ENCODE measurements at places on chromosomes 2 and 18.

DNA sequence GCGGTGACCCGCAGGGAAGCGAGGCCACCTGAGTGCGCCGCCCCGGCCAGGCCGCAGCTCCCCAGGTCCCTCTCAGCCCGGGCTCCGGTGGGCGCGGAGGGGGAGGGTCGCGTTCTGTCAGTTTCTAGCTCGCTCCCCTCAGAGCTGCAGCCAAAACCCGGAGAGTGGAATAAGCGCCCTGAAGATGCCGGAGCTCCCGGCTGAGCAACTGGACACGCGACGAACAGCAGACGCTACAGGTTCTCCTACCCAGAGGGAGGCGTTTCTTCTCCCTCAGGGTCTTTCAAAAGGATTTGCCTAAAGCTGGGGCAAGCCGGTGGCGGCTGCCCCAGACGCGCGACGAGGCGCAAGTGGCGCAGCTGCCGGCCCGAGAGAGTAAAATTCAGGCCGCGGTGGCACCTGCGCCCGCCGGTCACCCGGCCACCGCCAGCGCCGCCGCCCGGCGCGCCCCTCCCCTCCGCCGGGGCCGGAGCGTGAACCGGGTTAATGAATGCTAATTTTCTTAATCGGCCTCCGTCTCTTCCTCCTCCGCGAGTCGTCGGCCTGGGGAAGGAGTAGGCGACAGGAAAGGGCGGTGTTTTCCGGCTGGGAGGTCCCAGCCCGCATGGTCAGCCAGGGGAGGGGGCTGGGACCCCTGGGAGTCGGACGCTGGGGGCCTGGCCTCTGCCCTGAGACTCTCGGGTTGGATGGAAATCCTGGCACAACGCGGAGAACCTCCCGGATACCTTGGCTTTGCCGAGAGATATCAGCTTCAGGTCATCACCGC, 845 bp upstream of the CDC42EP3 start:
- DNase-seq: peak; percentile 49

DNA sequence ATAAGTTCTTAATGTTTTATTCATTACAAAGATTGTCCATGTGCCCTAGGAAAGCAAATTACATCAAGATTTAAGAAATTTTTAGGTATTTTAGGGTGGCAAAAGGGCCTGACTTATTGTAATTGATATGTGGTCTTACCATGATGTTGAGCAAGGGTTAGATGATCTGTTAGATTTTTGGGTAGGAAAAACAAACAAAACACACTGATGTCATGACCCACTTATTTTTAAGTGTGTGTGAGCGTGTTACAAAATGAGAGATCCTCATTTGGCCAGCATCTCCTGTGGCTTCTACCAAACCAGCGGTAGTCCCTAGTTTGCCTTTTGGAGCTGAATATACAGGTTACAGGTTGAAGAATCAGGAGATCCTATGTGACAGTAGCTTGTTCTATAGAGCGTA, 89.8 kb upstream of the ITGB6 start:
- DNase-seq: no peak

GRCh38 chr18:57273194-57273593, 79.2 kb upstream of the ST8SIA3 start:
- DNase-seq: peak; percentile 82

DNA sequence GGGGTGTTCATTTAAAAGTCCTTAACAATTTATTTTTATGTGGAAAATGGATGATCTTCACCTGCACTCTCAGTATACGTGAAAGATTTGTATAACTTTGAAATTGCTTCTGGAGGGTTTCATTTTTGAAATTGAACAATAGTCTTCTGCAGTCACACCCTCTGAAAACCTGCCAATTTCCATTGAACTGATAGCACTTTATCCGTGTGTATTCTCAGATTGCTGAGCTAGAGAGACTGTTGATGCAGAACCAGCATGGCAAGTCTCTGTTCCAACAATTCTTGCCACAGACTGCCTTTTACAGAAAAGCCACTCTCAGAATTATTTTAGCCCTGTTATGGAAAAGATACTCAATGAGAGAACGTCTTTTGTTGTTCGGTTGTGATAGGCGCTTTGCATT, 6.6 kb upstream of the GULP1 start:
- DNase-seq: no peak

DNA sequence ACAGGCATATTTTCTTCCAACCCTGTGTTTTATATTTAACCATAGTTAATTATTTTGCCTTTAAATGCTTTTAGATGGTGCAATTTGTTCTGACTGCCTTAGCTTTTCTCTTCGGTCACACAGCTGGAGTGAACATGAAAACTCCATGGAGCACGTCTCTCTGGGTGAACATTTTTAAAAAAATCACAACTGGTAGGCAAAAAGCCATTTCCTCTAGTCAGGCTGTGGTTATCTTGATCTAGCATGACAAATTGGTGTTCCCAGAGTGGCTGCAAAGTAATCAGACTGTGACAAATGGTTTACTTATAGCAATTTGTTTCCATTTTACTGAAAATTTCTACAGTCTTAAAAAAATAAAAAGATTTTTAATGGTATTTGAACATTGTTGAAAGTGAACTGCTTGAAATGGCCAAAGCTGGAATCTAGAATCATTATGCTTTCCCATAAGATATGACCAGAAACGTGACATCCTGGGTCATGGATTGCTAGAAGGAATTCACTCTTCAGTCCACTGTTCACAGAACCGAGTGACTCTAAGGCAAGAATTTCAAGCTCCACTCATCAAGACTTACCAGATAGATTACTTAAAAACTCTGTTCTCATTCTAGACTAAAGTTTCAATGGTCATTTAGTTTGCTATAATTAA, 703.6 kb downstream of the CPS1 start:
- DNase-seq: no peak

GRCh38 chr18:12455496-12455895, 47.8 kb downstream of the PRELID3A start:
- DNase-seq: peak; percentile 44

DNA sequence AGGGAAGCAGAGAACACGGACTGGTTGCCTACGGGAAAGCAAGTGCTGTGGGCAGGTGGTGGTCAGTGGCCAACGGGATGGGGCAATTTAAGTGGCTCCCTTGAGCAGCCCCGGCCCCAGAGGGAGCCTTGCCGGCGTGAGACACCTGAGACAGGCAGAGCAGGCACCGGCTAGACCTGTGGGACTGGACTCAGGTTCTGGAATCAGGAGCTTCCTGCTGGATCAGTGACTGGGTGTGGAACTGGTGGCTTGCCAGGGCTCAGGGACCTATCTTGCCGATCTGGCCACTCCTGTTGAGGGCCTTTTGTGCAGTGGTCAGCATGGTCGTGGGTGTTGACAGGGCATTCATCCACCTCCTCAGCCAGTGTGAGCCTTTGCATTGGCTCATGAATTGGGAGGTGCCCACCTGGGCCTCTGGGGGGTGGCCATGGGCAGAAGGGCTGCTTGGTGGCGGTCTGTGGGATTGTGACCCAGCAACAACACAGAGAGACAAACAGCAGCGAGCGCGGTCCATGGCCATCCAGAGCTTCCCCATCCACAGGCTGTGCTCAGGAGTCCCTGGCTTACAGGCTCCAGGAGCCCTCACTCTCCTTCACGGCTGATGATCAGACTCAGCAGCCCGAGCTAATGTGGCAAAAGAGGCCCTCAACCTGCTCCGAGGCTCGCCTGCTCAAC, 85.4 kb upstream of the ZNF516 start:
- DNase-seq: no peak

DNA sequence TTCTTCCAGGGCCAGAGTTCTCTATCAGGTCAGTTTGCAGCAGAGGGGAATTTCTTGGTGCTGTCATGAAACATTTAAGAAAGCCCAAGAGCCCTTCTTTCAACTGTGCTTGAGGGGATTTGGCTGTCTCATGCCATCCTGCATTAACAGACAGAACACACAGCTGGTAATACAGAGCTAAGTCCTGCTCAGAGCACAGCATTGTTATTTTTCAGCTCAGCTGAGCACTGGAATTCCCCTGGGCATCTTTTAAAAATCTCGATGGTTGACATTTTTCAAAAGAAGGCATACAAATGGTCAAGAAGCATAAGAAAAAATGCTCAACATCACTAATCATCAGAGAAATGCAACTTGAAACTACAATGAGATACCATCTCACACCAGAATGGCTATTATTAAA, 14.9 kb upstream of the IL1R2 start:
- DNase-seq: no peak

DNA sequence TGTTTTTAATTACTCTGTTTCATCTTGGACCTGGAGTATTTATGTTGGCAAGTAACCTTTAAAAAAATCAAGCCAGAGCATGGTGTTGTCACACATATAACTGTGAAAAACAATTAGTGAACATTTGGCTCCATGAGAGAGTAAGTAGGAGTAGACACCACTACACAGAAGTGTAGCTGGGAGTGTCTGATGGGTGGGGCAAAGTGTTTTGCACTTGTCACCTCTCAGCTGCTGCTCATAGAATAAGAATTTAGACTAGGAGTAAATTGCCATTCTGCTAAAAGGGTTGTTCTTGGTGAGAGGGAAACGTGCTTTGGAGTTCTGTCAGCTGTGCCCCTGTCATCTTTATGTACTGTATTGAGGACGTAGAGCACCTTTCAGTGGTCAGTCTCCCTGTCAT, 114.5 kb downstream of the TTC27 start:
- DNase-seq: no peak

DNA sequence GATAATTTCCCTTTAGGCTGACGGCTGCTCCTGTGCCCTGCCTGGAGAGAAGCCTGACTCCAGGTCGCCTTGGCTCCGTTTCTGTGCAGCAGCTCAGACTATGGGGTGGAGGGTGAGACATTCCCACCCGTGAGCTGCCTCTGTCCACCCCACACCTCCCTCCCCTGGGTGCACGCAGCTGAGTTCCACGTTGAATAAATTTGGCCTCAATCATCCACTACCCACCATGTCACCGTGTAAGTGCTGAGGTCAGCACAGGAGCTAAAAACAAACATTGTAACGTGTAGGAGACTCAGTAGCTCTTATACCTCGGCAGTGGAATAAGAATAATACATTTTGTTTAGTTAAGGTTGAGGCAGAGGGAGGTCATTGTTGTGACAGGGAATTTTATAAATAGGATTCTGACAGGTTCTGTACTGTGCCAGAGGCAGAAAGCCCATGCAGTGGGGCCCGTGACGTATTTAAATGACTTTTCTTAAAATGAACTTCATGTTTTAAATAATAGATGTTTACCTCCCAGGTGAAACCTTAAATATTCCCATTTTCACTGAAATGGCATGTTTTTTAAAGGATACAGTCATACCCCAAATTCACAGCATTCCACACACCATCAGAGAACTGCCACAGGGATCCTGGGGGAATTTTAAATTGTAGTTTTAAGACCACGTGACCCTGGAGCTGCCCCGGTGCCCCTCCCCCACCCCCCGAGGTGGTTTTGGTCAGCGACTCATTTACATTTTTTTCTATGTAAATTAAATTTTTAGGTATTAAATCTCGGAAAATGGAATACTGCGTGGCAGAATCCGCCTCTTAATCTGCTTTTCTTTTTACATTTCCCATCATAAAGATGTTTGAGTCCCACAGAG, 50.2 kb downstream of the NFATC1 start:
- no peak for DNase-seq

Measured in large intestine (tissue), 12 donors.